ENCODE measurements at places on chromosomes 2 and 18.

DNA sequence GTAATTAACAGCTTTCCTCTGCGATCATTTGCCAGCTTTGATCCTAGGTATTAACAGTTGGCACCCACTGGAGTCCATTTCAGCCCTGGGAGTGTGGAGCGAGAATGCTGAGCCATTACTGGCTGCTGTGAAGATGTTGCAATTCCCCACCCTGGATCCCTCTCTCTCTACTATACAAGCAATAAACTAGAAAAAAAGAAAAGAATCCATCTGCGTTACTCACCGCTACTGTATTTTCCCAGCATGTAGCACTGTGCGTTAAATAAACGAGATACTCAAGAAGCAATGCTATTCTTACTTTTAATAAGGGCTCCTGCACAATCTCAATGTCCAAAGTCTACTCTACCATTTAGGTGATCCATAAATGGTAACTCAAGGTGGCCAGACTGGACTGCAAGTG, 8.5 kb downstream of the RTTN start:
- DNase-seq, result no peak

DNA sequence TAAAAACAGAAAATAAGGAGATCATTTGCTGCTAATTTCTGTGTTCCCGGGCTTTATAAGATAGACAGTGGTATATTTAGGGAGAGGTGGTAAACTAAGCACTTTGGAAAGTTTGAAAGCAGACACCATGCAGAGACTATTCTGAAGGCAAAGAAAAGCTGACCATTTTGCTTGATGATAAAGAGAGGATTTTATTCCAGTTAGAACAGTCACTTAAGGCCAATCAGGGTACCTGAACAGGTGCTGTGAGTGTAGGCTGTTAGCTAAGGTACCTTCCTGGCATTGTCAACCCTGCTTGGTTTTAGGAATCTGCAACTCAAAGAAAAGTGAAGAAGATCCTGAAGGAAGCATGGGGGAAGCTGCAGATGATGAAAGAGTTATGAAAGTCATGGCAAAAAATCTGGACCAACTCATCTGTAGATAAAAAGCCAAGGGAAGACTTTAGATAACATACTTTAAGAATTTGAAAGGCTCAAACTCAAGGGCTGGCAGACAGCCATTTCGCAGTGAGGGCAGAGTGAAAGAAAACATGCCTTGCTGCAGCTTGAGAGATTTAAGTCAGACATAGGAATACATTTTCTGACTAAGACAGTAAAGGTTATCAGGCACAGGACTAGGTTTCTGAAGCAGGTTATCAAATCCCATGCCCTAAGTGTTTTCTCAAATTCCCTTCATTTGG, 80.1 kb upstream of the ARL5A start:
- no peak for DNase-seq

GRCh38 chr2:85221067-85221691, 88.0 kb downstream of the TCF7L1 start:
- no peak for DNase-seq

DNA sequence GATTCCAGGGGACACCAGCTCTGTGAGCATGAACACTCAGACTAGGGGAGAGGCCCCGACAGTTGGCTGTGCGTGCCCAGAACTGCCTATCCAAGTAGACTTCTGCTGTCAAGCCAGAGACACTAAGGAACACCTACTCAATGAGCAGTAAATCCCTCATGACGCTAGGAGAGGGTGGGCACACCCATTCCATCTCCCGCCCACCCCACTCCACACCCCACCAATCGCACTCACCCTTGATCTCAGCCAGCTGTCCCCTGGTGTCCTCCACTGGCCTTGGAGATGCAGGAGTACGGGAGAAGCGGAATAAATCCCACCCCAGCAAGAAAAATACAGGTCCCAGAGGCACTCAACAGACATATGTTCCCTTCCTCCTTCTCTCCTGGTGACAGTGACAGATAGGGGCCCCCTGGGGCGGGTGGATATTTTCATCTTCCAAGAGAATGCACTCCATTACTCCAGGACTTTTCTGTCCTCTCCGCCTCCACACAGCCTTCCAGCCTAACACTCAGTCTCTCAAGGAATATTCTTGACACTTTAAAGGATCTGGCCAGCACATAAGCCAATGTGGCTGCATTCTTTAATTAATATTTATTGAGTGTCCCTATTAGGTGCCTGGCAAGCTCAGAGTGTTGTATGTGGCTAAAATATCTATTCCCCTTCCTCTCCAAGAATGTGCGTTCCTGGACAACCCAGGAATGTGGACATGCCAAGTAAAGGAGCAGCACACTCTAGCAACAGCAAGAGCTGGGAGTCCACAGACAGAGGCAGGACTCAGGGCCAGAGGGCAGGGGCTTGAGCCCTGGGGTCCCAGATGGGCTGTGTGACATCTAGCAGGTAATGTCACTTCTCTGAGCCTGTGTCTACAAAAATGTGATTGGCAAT, 13.1 kb upstream of the SMAD7 start:
- DNase-seq, result no peak

- DNase-seq, result no peak
Observed at GRCh38 chr2:181973171-181973783, 12.4 kb upstream of the PPP1R1C start.

DNA sequence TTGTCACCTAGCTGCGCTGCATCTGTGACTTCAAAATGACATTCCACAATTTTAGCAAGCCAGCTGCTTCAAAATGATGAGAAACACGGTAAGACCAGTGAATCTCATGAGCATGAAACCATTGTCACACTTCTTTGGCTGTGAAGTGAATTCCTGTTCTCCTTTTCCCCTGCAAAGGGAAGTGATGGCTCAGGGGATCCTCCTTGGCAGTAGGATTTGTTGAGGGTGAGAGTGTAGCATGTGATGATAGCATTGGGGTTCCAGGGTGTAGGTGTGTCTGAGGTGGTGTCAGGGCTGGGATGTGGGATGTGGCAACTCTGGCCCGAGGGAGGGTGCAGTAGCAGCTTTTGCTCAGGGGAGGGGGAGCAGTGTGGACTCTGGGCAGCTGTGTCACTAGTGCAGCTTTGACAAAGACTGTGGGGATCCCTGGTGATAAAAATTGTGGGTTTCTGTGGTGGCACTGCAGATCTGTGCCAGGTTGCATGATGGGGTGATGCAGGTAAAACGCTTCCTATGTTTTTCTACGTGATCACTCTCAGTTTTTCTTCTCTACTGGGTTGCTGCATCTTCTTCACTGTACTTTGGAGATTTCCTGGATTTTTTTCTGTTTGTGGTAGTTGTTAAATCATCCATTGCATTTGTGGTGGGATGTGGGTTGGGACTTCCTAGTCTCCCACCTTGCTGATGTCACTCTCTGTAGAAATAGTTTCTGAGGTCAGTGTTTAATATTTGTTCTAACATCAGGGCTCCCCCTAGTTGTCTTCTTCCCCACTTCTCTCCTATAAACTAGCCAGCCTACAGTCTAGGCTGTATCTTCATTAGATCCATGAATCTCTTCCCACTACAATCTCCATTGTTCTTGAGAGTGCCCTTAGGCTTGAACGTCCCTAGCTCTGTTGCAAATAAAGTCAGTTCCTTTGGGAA, 107.0 kb downstream of the ACTR3 start:
- DNase-seq, result no peak

DNA sequence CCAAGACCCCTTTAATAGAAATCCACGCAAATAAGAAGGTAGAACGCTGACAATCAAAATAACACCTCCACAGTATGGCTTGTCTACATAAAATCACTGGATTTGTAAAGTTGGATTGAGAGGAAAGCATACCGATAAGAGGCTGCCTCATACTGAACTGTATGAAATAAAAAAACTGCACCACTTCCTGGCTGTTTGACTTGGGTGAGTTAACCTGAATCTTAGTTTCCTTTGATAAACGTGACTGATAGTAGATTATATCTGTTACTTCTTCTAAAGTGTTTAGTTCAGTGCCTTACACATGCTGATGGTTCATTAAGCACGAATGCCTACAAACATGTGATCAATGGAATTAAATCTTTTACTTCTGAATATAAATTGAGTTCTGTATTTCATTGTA, 140.4 kb upstream of the RNF152 start:
- peak; percentile 13 for DNase-seq

DNA sequence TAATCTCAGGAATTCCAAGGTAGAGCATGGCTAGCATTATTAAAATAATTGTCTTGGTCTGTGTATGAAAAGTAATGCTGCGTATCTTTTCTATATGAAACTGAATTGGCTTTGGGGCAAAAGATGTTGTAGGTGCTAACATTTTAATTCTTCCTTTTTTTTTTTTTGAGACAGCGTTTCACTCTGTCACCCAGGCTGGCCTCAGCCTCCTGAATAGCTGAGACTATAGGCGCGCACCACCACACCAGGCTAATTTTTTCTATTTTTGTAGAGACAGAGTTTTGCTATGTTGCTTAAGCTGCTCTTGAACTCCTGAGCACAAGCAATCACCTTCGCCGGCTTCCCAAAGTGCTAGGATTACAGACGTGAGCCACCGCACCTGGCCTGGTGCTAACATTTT, 172.6 kb upstream of the STON1 start:
- DNase-seq, result no peak

DNA sequence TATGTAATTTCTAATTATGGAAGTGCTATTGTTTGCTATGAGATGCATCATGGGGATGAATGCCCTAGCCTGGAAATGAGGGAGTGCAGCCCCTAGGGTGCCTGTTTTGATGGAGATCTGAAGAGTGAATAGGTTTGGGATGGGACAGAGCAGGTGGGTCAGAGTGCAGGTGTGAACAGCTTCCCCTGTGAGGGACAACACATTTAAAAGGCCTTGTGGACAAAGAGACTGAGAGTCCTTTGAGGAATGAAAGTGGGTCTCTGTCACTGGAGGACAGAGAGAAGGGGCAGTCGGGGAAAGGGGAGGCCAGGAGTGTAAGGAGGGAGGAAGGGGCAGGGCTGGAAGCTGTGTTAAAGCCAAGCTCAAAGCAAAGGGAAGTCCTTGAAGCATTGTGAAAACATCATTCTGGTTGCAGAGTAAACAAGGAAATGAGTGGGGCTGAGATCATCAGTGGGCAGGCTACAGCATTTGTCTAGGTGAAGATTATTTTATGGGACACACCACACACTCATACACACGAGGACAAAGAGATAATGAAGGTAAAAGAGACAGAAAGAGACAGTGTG, 877.6 kb downstream of the SLC4A3 start:
- DNase-seq, result no peak

GRCh38 chr2:209368406-209368805, 55.4 kb upstream of the MAP2 start:
- DNase-seq, result no peak

GRCh38 chr2:195871326-195871725, 197.3 kb downstream of the DNAH7 start:
- DNase-seq, result no peak

GRCh38 chr2:45786030-45786835, 134.8 kb downstream of the PRKCE start:
- DNase-seq, result no peak

- no peak for DNase-seq
Observed at GRCh38 chr2:236825989-236826510, 256.4 kb downstream of the ACKR3 start.

- DNase-seq, result no peak
Observed at GRCh38 chr2:144390424-144391020, 129.4 kb downstream of the ZEB2 start.

- DNase-seq, result peak; percentile 47
Observed at GRCh38 chr2:25606892-25607291, 66.5 kb downstream of the DTNB start.

GRCh38 chr2:121698318-121698930, 38.3 kb downstream of the NIFK start:
- DNase-seq, result no peak

DNA sequence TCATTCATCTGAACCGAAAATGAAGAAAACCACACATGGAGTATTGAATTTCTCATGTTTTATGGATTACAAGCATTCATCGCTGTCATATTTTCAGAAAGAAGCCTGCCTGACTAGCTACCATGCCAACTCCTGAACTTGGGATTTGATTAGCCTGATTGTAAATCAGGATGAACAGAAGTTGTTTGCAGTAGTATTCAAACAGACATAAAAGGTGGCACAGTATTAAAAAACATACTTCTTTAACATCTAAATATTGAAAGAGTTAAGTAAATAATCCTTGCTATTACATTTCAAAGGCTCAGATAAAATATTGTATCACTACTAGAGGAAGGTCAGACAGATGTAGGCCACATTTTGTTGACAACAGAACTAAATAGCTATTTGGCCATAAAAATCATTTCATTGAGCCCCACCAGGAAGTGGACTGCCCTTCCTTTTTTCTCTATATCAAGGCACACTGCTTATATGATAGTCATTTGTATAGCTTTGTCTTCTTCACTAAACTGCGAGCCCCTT, 21.6 kb downstream of the SLC38A11 start:
- no peak for DNase-seq

- no peak for DNase-seq
Observed at GRCh38 chr2:190079160-190079559, 16.6 kb upstream of the MSTN start.

GRCh38 chr2:129641371-129641770, 338.1 kb upstream of the RAB6C start:
- DNase-seq, result no peak

- DNase-seq, result no peak
Observed at GRCh38 chr2:14633461-14634181, 1.1 kb downstream of the LRATD1 start.

DNA sequence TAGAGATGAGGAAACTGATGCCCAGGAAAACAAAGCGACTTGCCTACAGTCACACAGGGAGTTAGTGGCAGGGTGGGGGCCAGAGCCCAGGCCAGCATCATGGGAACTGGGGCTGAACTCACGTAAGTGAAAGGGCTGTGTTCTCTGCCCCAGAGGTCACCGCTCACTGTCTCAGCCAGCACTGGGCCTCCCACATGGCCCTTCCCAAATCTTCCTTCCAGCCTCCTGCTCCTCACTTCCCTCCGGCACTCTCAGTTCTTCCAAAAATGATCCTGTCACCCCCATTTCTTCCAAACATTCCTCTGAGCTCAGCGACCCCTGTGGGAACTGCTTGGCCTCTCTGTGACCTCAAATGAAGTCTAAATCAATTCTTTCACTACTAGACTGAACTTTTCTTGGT, 90.5 kb upstream of the TMEM247 start:
- no peak for DNase-seq

- no peak for DNase-seq
Observed at GRCh38 chr2:25257931-25258846, 83.5 kb downstream of the DNMT3A start.

DNA sequence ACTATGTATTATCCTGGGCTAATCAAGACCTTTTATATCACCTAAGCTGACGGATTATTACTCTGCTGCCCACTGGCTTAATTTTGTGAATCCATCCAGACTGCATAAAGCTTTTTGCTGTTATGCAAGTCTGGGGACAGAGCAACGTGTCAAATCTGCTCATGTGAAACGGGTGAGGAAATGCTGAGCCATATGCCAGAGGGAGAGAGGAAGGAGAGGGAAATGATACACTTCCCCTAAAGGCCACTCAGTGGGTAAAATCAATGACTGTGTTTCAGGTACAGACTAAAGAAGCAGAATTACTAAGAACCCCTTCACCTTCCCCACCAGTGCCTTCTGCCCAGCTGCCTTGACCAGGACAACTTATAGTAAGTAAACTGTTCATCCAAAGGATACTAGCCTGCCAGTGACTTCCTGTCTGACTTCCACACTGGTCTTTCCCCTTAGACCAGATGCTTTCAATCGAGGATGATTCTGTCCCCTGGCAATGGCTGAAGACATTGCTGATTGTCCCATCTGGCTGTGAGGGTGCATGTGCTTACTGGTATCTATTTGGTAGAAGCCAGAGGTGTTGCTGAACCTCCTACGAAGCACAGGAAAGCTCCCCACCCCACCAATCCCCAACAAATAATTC, 43.0 kb downstream of the STAT1 start:
- DNase-seq, result no peak

- no peak for DNase-seq
Observed at GRCh38 chr18:22322243-22322691, 95.4 kb downstream of the CTAGE1 start.

Data from CD4-positive, alpha-beta T cell treated with Interleukin-17A for 1 hour (primary cell).